ENCODE measurements at places on chromosomes 11 and 22. TPM values are rescaled to one million over a fixed set of nuclear protein-coding genes. Genes with fewer than 3 reads are reported as not detected.

- DNase-seq, result no peak
Measured at GRCh38 chr11:1891831-1892115, at the start of gene PRR33. TSS of gene PRR33 (minus strand) at chr11:1891895. CDS start at chr11:1890584, 1,311 bp downstream.

GRCh38 chr22:20026996-20027601 is 6.2 kb downstream of the TANGO2 start:
- DNase-seq, result peak; percentile 32

The OR6X1 gene
- not detected for total RNA-seq

The APOL5 gene
- total RNA-seq, result not detected

- DNase-seq, result no peak
Measured at GRCh38 chr11:58330861-58331260, 28.0 kb downstream of the OR5B17 start.

GRCh38 chr11:119612814-119613213 is 116.2 kb downstream of the NECTIN1 start:
- DNase-seq, result peak; percentile 10

DNA sequence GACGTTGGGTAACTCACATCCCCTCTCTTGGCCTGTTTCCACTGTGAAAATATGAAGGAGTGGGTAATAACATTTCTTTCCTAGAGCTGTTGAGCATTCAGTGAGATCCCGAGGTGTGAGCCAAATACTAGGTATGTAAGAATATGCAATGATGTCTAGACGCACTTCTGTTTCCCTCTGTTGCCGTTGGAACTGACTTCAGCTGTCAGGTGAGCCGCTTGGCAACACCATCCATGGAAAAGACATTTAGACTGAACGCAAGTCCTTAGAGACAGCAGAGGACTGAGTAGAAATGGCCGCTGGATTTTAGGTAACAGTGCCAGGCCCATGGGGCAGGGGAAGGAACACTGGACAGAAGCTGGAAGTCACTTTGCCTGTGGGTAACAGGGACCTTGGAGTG is 29.5 kb upstream of the SHANK2 start:
- DNase-seq, result no peak

The MMP12 gene
- not detected for total RNA-seq

DNA sequence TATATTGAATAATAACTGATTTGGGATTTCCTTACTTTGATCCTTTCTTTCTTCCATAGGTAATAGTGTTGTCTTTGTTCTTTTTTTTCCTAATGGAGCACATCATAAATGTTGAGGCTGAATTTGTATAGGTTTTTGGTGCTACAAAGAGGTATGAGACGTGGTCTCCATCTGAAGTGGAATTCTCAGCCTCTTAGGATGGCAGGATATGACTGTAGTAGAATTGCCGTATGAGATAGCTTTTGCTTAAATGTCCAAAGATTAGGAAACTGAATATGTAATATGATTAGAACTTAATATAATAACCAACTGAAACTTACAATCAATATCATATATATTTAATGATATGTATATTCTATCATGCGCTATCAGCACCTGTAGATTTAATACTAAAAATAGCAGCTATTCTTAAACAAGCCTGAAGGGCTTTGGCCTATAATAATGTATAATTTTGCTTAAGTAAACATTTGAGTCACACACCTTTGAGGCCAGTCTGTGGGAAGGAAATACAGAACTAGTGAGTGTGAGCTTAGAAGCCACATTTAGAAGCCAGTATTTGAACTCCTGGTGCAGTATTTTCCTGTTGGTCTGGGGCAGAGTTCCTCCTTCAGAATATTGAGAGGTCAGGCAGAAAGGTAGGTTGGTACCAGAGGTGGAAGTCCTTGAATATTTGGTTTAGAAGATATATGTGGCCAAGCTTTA is 62.6 kb downstream of the SWAP70 start:
- DNase-seq, result no peak

- DNase-seq, result no peak
Measured at GRCh38 chr11:87156970-87157369, 119.2 kb downstream of the TMEM135 start.

The KCNK4 gene
- not detected for total RNA-seq

DNA sequence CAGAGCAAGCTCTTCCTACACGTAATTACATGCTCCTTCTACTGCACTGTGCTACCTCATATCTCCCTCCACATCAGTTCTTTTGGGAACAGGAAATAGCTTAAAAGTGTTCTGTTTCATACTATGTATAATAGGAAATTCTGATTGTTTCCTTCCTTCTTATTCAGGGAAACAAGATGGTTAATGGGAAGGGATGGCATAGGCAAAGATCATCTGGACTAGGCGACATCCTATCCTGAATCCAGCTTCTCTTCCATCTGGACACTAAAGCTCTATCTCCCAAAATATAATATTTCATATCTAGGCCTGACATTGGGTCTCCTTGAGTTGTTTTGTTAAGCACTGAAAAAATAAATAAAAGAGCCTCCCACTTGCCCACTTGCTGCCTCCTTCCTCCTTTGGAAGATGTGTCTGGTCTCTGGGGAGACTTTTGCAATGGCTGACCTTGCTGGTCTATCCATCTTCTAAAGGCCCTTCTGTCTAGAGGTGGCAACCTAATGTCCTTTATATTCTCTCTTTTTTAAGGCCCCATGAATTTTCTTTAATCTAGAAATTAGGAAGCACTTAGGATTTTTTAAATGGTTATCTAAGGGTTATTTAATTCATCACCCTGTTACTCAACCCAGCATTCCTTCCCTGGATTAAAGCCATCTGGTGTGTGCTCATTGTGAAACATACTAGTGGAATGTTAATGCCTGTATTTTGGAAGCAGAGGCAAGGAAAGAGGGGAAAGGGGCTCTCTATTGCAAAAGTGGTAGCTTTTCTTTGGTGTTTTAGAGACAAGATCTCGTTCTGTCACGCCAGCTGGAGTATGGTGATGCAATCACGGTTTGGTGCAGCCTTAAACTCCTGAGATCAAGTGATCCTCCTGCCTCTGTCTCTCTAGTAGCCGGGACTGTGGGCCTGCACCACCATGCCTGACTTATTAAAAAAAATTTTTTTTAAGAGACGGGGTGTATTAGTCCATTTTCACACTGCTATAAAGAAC is 20.6 kb downstream of the CLMP start:
- peak; percentile 81 for DNase-seq

The ACR gene
- 2.6 TPM for total RNA-seq

- DNase-seq, result no peak
Measured at GRCh38 chr11:70104419-70104818, 26.3 kb downstream of the ANO1 start.

DNA sequence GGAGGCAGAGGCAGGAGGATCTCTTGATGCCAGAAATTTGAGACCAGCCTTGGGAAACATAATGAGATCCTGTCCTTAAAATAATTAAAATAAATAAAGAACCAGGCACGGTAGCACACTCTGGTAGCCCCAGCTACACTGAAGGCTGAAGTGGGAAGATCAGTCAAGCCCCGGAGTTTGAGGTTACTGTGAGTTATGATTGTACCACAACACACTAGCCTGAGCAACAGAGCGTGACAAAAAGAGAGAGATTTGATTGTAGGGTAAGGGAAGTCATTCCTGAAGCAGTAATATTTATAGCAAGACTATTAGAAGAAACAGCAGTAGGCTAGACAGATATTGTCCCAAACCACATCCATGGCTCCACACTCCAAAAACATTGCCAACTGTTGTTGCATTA is 1408.4 kb upstream of the TENM4 start:
- DNase-seq, result no peak

DNA sequence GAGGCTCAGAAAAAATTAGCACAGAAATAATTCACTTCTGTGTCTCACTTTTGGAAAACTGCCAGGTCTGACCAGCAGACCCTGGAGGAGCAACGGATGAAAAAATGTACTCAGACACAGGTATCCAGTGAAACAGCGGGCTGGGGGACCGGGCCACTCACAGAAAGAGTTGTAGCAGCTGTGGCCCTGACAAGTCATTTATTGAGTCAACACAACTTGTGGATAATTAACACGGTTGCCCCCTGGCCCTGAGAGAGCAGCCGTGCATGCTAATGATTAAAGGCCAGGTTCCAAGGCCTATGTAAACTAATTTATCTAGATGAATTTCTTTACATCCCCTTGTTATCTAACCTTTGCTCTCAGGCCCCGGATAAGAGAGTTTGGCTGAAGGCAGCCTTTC is 131.3 kb downstream of the AASDHPPT start:
- no peak for DNase-seq

GRCh38 chr22:17115236-17115635 is 5.9 kb downstream of the TMEM121B start:
- peak; percentile 40 for DNase-seq

DNA sequence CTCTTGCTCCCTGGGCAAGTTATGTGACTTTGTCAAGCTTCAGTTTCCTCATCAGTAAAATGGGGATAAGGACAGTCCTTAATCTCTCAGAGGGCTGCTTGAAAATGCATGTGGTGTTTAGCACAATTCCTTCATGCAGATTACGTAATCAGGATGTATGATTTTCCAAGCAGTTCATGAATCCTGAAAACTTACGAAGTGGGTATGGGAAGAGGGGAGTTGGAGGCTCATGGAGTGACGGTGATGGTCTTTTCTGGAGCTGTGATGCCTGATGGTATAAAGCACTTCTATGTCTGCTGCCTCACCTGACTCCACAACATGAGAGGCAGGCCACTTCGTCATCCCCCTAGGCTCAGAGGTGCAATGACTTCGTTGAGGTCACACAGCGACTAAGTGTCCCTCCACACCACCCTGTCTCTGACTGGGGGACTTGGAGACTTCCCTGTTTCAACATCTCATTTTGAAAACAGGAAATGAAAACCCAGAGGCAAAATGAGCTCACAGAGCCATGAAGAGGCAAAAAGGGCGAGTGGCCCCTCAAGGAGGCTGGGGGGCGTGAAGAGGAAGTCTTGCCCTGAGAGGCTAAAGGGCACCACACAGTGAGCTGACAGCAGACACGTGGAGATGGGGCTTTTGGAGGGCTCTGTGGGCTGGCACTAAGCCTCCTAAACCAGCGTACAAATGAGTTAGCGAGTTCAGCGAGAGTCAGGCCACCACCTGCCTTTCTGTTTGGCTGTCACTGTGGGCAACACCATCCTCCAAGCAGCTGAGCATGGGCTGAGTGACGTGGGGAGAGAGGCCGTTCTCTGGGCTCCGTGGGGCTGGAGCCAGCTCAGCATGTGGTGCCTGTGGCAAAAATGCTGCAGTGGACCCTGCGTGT is 10.1 kb downstream of the MCM5 start:
- DNase-seq, result no peak

- DNase-seq, result peak; percentile 56
Measured at GRCh38 chr22:44627521-44628139, 74.4 kb upstream of the PRR5 start.

The MS4A15 gene
- total RNA-seq, result not detected

GRCh38 chr11:30775233-30775522 is 189.0 kb upstream of the MPPED2 start:
- DNase-seq, result no peak

GRCh38 chr11:44775366-44775984 is 48.7 kb downstream of the TSPAN18 start:
- peak; percentile 78 for DNase-seq

GRCh38 chr11:95736355-95736754 is 53.2 kb downstream of the FAM76B start:
- DNase-seq, result no peak

The OR52E8 gene
- total RNA-seq, result not detected

DNA sequence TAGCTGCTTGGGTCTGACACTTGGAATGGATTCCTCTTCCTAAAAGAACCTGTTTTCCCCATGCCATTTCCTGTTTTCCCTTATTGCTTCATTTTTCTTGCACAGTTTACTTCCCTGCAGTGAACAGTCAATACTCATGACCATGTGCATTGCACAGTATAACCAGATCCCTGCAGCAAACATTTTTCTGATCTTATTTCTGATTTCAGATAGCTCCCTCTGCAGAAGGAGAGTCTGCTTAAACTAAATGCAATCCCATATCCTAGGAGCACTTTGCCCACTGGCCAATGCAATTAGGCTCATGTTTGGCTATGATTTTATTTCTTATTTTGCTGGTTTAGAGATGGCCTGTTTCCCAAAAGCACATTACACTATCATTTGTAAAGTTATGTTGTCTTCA is 96.7 kb upstream of the CD44 start:
- DNase-seq, result no peak

DNA sequence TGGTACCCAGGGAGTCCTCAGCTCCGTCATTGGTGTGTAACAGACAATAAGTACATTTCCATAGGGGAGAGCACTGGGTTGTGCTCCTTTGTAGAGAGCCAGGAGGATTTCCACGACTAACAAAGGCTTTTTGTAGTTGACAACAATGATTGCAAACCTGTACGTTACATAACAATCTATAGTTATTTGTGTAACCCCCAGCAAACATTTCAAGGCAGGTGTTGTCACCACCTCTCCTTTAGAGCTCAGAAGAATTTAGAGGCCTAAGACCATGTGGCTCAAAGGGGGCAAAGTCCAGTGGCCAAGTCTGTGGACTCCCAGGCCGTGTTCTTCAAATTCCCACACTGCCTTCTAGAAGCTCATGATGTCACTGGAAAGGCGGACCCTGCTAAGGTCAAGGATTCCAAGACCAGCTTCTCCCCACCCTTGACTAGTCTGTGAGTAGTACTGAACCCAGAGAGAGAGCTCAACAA is 15.8 kb downstream of the RPL27A start:
- peak; percentile 20 for DNase-seq

The P2RX6 gene
- 0.19 TPM for total RNA-seq

GRCh38 chr11:62931499-62932278 is 10.5 kb upstream of the CHRM1 start:
- DNase-seq, result peak; percentile 3

The GVQW3 gene
- total RNA-seq, result 1.9 TPM

GRCh38 chr11:63552921-63553320 is 10.3 kb downstream of the PLAAT2 start:
- no peak for DNase-seq

Data from posterior vena cava (tissue), 2 donors.